ENCODE measurements at places on chromosomes 2 and 18. TPM values are rescaled to one million over a fixed set of nuclear protein-coding genes. Genes with fewer than 3 reads are reported as not detected.

WIPF1 gene
- 5.6 TPM for total RNA-seq

STARD6 gene
- 0.28 TPM for total RNA-seq

OTOS gene
- not detected for total RNA-seq

CARF gene
- total RNA-seq: 2.5 TPM

FBXO11 gene
- 35.3 TPM for total RNA-seq

CROCC2 gene
- total RNA-seq: not detected

TUBA4B gene
- total RNA-seq: not detected

CRYGC gene
- not detected for total RNA-seq

SLC4A3 gene
- 4.2 TPM for total RNA-seq

PSMA8 gene
- under 0.01 TPM for total RNA-seq

SERPINB12 gene
- total RNA-seq: not detected

ALKAL2 gene
- total RNA-seq: not detected

CNRIP1 gene
- total RNA-seq: 16.9 TPM

FIGN gene
- 1.7 TPM for total RNA-seq

UNC50 gene
- total RNA-seq: 64.5 TPM

GKN1 gene
- total RNA-seq: not detected

UGT1A9 gene
- total RNA-seq: under 0.01 TPM

ARHGAP28 gene
- total RNA-seq: 0.77 TPM

DCDC2C gene
- not detected for total RNA-seq

CELF4 gene
- not detected for total RNA-seq

FBXO41 gene
- total RNA-seq: 0.38 TPM

DARS1 gene
- total RNA-seq: 117 TPM

CTAGE1 gene
- 0.28 TPM for total RNA-seq

REG1B gene
- total RNA-seq: not detected

AQP12B gene
- total RNA-seq: not detected

QPCT gene
- total RNA-seq: 35.0 TPM

CDK5R2 gene
- total RNA-seq: not detected

MERTK gene
- 1.7 TPM for total RNA-seq

MFSD2B gene
- 0.56 TPM for total RNA-seq

TUBA3E gene
- total RNA-seq: not detected

DHRS9 gene
- 0.19 TPM for total RNA-seq

AQP12A gene
- not detected for total RNA-seq

MRO gene
- under 0.01 TPM for total RNA-seq

LDLRAD4 gene
- under 0.01 TPM for total RNA-seq

FAM110C gene
- 1.4 TPM for total RNA-seq

EVX2 gene
- total RNA-seq: not detected

LNPK gene
- total RNA-seq: 55.2 TPM

LYPD6B gene
- total RNA-seq: 0.56 TPM

RNF25 gene
- total RNA-seq: 24.5 TPM

SERPINB4 gene
- not detected for total RNA-seq

Data from regular cardiac myocyte (primary cell).